HFFc6 (cell line): ENCODE measurements at places on chromosomes 2 and 18. TPM values are rescaled to one million over a fixed set of nuclear protein-coding genes. Genes with fewer than 3 reads are reported as not detected.

DNA sequence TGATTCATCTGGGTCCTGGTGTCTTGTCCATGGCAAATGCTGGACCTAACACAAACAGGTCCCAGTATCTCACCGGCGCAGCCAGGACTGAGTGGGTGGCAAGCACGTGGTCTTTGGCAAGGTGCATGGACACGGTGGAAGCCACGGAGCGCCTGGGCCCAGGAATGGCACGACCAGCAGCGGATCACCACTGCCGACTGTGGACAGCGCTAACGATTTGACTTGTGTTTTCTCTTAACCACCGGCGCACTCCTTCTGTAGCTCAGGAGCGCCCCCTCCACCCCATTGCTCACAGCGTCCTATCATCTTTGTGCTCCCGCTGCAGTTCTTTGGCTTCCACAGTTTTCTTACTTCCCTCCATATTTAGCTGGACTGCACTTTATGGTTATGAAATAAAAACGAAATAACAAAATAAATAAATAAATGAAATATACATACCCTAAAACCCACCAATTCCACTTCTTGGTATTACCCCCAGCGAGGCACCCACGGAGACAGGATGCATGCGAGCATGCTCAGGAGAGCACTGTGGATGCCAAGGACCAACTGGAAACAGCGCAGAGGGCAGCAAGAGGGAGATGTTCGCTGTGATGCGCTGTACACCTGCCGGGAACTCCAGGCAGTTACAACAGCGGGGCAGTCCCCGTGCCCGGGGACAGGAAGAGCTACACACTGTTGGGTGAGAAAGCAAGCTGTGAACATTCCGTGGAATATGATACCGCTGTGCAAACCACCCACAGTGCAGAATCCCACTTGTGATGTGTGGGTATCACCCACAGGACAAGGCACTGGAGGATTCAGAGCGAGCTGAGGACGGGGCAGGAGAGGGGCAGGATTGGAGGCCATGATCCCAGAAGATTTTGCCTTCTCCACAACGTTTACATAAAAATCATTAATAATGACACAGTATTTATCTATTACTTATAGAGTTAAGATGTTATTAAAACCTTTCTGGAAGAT lies 7.0 kb upstream of the CIDEA start:
- no peak overlapping the region for H3K27ac ChIP-seq
- no peak for DNase-seq
- no peaks in the 10 kb centered on the region for H3K4me1 ChIP-seq
- peaks cover 49% of the 10 kb centered on the region for H3K27me3 ChIP-seq
- H3K36me3 ChIP-seq: no peaks in the 10 kb centered on the region

Gene SERPINB8
- 37.2 to 47.9 TPM (median 40.9 TPM) in 3 replicates for total RNA-seq

Gene PRLH
- total RNA-seq: not detected in 3 replicates

- no peaks in the 10 kb centered on the region for H3K4me1 ChIP-seq
- H3K27ac ChIP-seq: no peak overlapping the region
- no peaks in the 10 kb centered on the region for H3K36me3 ChIP-seq
- no peak overlapping the region for H3K4me3 ChIP-seq
- no peak for DNase-seq
- peaks cover 4% of the 10 kb centered on the region for H3K27me3 ChIP-seq
Observed at GRCh38 chr2:72136933-72137497, 10.6 kb downstream of the CYP26B1 start.

Gene SERPINB5
- not detected in 3 replicates for total RNA-seq

- H3K27ac ChIP-seq: no peak overlapping the region
- H3K36me3 ChIP-seq: no peaks in the 10 kb centered on the region; the same call in 1 of the 2 replicates
- no peaks in the 10 kb centered on the region for H3K27me3 ChIP-seq
- H3K4me3 ChIP-seq: no peak overlapping the region
Observed at GRCh38 chr2:225740086-225740485, 340.6 kb downstream of the NYAP2 start.

- no peak overlapping the region for H3K27ac ChIP-seq
- no peak for DNase-seq
- peaks cover 9% of the 10 kb centered on the region for H3K27me3 ChIP-seq
- no peaks in the 10 kb centered on the region for H3K4me1 ChIP-seq
Observed at GRCh38 chr2:88187927-88188326, 17.8 kb downstream of the THNSL2 start.

Gene AAMP
- total RNA-seq: 81.2 to 88.0 TPM (median 85.8 TPM) in 3 replicates

Gene TMEM198
- 2.3 TPM in 3 replicates for total RNA-seq

DNA sequence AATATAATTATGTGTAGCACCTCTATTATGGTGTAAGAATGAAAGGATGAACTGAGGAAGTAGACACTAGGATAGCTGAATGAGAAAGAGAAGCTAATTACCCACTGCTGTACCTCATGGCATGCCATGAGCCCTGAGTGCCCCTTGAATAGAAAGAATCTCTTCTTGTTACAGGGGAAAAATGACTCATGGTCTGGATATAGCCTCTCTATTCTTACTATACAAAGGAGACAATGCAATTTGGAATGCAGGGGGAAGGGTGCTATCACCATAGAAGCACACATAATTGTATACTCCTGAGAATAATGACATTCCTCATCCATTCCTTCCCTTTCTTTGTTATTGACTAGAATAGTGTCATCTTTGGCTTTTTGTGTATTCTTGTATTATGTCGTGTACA lies 385.2 kb downstream of the CDH7 start:
- no peak overlapping the region for H3K27ac ChIP-seq
- no peaks in the 10 kb centered on the region for H3K36me3 ChIP-seq
- no peaks in the 10 kb centered on the region for H3K4me1 ChIP-seq
- no peak overlapping the region for H3K4me3 ChIP-seq
- no peak for DNase-seq

Gene IL1F10
- not detected in 2 replicates for total RNA-seq

- H3K36me3 ChIP-seq: peaks cover 53% of the 10 kb centered on the region
- H3K4me1 ChIP-seq: peaks cover 29% of the 10 kb centered on the region
- no peak overlapping the region for H3K4me3 ChIP-seq
- H3K27me3 ChIP-seq: no peaks in the 10 kb centered on the region
- H3K27ac ChIP-seq: no peak overlapping the region
- no peak for DNase-seq
Observed at GRCh38 chr18:8730080-8730827, 24.9 kb downstream of the MTCL1 start.

DNA sequence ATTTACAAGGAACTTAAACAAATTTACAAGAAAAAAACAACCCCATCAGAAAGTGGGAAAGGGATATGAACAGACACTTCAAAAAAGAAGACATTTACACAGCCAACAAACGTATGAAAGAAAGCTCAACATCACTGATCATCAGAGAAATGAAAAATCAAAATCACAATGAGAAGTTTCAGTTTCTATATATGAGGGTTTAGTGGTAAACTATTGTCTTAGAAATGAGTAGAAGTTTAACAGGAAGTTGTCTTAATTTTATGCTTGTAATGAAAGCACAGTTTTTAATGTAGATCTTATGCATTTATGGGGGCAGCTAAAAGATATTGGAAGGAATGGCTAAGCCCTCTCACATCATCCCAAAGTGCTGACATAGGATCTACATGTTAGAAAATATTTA lies 325.4 kb downstream of the ERBB4 start:
- H3K4me1 ChIP-seq: no peaks in the 10 kb centered on the region
- H3K36me3 ChIP-seq: no peaks in the 10 kb centered on the region
- DNase-seq: no peak
- H3K27me3 ChIP-seq: no peaks in the 10 kb centered on the region

DNA sequence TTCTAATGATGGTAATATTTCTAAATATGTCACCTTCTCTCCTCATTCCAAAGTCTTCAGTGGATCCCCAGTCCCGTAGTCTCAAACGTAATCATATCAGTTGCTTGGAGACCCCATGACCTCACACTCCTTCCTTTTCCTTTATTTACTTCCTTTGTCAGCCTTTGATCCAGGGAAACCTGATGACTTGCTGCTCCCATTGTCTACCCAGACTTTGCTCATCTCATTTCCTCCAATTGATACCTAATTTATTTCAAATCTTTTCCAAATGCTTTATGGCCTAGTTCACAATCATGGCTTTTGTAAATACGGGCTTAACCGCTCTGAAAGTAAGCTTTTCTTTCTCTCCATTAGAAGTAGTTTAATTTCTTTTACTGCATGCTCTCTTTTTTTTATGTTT lies 402.4 kb upstream of the CYRIA start:
- H3K27ac ChIP-seq: no peak overlapping the region
- no peaks in the 10 kb centered on the region for H3K4me1 ChIP-seq
- no peak for DNase-seq
- H3K36me3 ChIP-seq: no peaks in the 10 kb centered on the region
- no peak overlapping the region for H3K4me3 ChIP-seq
- H3K27me3 ChIP-seq: no peaks in the 10 kb centered on the region

DNA sequence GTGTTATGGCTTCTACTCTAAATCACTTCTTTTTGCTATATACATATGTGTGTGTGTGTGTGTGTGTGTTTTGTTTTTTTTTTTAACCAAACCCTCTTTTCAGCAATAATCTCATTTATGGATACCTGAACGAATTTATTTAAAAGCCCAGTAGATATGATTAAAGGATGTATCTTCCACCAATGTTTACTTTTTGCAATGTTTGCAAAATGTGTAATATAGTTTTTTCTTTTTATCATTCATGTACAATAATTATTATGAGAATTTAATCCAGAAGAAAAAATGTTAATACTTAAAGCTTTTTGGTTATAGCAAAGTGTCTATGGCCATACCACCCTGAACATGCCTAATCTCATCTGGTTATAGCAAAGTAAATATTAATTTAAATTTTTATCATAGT lies 1.6 kb upstream of the CNDP2 start:
- H3K4me1 ChIP-seq: peaks cover 25% of the 10 kb centered on the region
- H3K4me3 ChIP-seq: peak overlapping the region; percentile 95
- H3K36me3 ChIP-seq: no peaks in the 10 kb centered on the region; the same call in 1 of the 2 replicates

Gene ANKRD39
- 15.8 to 16.6 TPM (median 15.8 TPM) in 3 replicates for total RNA-seq

GRCh38 chr18:74834424-74835309 lies 237.0 kb downstream of the ZNF407 start:
- no peak for DNase-seq
- peaks cover 7% of the 10 kb centered on the region for H3K36me3 ChIP-seq
- H3K4me1 ChIP-seq: peaks cover 43% of the 10 kb centered on the region
- no peaks in the 10 kb centered on the region; the same call in 1 of the 2 replicates for H3K27me3 ChIP-seq

Gene MIB1
- total RNA-seq: 30.0 to 30.4 TPM (median 30.2 TPM) in 3 replicates

Gene XDH
- 1.4 to 2.2 TPM (median 1.5 TPM) in 3 replicates for total RNA-seq

DNA sequence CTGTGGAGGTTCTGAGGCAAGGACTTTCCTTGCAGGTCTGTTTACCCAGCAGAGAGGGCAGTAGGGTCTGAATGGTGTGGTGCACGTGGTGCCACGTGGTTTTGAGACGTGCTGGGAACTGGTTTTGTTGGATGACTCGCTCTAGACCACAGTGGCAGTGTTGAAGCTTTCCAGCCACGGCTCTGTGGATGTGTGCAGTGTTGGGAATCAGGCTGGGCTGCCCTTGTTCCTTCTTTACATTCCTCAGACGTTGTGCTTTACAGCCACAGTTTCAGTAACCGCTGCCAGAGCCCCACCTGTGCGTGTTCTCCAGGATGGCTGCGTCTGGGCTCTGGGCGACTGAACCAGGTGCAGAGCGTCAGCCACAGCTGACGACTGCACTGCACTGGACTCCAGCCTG lies 8.2 kb downstream of the CTDP1 start:
- DNase-seq: no peak
- peaks cover 3% of the 10 kb centered on the region for H3K27me3 ChIP-seq
- H3K4me3 ChIP-seq: no peak overlapping the region
- H3K27ac ChIP-seq: no peak overlapping the region
- H3K36me3 ChIP-seq: peaks cover 23% of the 10 kb centered on the region
- 0 out of 2 replicates have a peak, but pooled peaks cover 2% of the 10 kb centered on the region for H3K4me1 ChIP-seq

GRCh38 chr18:12774982-12775381 lies 72.1 kb downstream of the PSMG2 start:
- H3K27me3 ChIP-seq: peaks cover 16% of the 10 kb centered on the region
- no peak for DNase-seq
- H3K36me3 ChIP-seq: peaks cover 4% of the 10 kb centered on the region
- H3K4me1 ChIP-seq: peaks cover 7% of the 10 kb centered on the region

Gene LCT
- total RNA-seq: not detected in 3 replicates

DNA sequence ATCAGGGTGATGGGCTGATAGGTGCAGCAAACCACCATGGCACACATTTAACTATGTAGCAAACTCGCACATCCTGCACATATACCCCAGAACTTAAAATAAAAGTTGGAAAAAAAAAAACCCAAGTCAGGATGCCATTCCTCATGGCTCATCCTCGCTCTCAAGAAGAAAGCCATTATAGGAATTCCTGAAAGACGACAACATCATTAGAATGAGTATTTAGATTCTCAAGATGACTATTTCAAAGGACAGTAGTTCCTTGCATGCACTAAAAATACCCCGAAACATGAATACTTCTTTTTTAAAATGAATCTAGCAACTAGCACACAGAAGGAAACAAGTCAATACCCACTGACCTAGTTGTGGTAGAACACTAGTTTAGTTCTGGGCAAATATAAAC lies 285.8 kb upstream of the REV1 start:
- peaks cover 33% of the 10 kb centered on the region for H3K4me1 ChIP-seq
- H3K36me3 ChIP-seq: peaks cover 12% of the 10 kb centered on the region
- peak overlapping the region; percentile 59 for H3K4me3 ChIP-seq
- DNase-seq: peak; percentile 47
- peaks cover 3% of the 10 kb centered on the region; the same call in 1 of the 2 replicates for H3K27me3 ChIP-seq
- peak overlapping the region; percentile 64 for H3K27ac ChIP-seq

DNA sequence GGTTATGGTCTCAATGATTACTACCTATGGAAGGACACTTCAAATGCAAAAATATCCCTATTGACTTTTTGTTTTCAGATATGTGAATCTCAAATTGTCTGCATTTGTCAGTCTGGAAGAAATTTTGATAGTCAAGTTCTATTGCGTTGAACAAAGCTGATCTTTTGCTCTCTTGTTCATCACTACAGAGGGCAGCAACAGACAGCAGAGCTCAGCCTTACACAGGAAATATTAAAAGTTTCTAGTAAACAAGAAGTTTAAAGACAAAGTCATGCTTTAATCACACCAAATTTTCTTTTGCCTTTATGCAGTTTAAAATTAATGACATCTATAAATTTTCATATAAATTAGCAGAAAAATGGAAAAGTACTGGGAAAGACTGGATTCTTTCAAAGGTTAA lies 617.5 kb downstream of the NR4A2 start:
- no peak overlapping the region for H3K4me3 ChIP-seq
- H3K27me3 ChIP-seq: no peaks in the 10 kb centered on the region
- DNase-seq: no peak
